H1 (cell line): ENCODE measurements at places on chromosomes 11 and 22. TPM values are rescaled to one million over a fixed set of nuclear protein-coding genes. Genes with fewer than 3 reads are reported as not detected.
A peak's percentile ranks its signal among the peaks of the same experiment; 100 is the strongest.

- H3K4me3 ChIP-seq, result no peak overlapping the region
- H3K27me3 ChIP-seq, result no peaks in the 10 kb centered on the region
- no peaks in the 10 kb centered on the region for H3K36me3 ChIP-seq
- DNase-seq, result no peak
Measured at GRCh38 chr11:19511413-19512183, 201.0 kb upstream of the NAV2 start.

DNA sequence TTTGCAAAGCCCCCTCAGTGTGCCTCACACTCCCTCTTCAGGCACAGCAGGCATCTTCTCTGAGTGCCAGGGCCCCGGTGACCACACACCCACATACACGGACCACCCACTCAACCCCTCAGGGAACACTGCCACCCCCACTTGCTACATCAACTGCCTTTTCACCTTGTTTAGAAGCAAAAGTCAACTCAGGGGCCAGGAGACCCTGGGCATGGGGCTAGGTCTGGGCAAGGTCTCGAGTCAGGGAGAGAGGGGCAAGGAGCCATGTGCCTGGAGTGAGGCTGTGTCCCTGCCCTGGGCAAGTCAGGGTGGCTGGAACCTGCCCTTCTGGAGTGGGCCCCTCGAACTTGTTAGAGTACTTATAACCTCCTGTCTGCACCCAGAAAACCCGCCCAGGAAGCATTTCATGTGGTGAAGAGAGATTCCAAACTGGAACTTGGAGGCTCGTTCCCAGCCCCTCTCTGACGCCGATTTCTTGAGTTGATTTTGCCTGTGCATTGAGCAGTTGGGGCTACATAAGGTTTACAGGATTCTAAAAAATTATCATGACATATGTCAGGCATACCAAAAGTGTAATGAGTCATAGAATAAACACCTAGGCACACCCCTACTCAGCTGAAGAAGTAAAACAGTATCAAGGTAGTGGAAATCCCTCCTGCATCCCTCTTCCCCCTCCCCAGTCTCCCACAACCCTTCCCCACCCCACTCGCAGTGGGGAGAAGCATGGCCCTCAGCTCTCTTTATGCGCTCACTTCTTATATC lies 74.3 kb downstream of the MYEOV start:
- H3K36me3 ChIP-seq, result no peaks in the 10 kb centered on the region
- H3K27me3 ChIP-seq, result no peaks in the 10 kb centered on the region
- H3K27ac ChIP-seq, result no peak overlapping the region
- no peak overlapping the region for H3K4me3 ChIP-seq

GRCh38 chr11:2713661-2714462 lies 14.1 kb upstream of the KCNQ1OT1 start:
- peaks cover 12% of the 10 kb centered on the region for H3K4me1 ChIP-seq
- peaks cover 11% of the 10 kb centered on the region for H3K27me3 ChIP-seq
- no peak for DNase-seq
- no peaks in the 10 kb centered on the region for H3K36me3 ChIP-seq

DNA sequence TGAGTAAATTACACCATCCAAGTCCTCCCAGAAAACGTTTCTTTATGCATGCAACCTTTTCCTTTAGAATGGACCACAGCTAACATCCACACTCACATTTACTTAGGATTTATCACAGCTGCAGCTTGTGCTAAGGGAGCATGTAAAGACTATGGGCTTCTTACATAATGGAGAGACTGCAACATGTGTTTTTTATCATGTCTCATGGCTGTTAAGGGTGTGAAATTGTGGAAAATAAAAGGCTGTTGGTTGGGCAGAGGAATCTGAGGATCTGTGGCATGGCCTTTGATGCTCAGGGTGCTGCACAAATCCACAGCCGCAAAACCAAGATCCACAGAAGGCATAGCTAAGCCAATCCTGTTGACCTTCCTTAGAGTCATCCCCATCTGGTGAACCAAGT lies 112.0 kb upstream of the MTNR1B start:
- no peaks in the 10 kb centered on the region for H3K36me3 ChIP-seq
- H3K27ac ChIP-seq, result no peak overlapping the region
- no peaks in the 10 kb centered on the region for H3K4me1 ChIP-seq
- DNase-seq, result no peak
- H3K27me3 ChIP-seq, result no peaks in the 10 kb centered on the region

DNA sequence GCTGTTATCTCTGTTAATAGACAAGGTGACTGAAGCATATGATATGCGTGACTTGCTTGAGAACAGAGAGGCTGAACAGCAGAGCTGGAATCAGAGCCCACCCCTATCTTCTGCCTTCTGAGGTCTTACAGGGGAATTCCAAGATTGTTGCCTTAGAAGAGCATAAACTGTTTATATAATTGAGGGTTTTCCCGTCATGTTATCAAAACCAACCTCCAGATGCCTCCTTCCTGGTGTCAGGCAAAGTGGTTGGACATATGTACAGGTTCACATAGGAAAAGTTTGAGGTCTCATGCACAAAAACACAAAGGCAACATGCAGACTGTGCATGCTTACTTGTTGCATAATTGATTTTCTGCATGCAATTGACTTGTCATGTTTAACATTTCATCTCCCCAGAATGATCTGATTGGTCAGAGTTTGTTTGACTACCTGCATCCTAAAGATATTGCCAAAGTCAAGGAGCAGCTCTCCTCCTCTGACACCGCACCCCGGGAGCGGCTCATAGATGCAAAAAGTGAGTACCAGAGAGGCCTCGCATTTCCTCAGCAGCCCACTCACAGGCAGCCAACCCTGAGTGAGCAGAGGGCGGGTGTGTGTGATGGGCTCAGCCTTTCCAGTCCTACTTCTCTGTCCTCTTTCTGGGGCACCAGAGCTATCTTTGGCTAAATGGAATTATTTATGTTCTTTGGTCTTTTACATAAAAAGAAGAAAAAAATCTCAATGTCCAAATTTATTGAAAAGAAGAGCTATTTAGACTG lies 88.9 kb downstream of the BMAL1 start:
- no peaks in the 10 kb centered on the region for H3K27me3 ChIP-seq
- DNase-seq, result no peak
- H3K4me1 ChIP-seq, result no peaks in the 10 kb centered on the region
- no peak overlapping the region for H3K27ac ChIP-seq
- no peak overlapping the region for H3K4me3 ChIP-seq

DNA sequence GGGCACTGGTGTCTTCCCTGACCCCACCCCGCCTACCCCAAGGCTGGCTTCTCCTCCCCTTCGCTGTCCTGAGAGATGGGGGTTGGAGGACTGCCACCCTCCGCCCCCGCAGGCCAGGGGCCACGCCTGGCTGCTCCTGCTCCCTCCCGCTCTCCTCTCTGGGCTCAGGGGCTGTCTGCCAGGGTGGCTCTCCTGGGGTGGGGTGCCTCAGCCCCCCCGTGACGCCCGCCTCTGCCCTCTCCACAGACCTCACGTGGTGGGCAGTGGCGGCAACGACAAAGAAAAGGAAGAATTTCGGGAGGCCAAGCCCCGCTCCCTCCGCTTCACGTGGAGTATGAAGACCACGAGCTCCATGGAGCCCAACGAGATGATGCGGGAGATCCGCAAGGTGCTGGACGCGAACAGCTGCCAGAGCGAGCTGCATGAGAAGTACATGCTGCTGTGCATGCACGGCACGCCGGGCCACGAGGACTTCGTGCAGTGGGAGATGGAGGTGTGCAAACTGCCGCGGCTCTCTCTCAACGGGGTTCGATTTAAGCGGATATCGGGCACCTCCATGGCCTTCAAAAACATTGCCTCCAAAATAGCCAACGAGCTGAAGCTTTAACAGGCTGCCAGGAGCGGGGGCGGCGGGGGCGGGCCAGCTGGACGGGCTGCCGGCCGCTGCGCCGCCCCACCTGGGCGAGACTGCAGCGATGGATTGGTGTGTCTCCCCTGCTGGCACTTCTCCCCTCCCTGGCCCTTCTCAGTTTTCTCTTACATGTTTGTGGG lies 8.1 kb downstream of the RCOR2 start:
- peaks cover 10% of the 10 kb centered on the region for H3K36me3 ChIP-seq
- H3K27me3 ChIP-seq, result no peaks in the 10 kb centered on the region
- H3K4me1 ChIP-seq, result peaks cover 51% of the 10 kb centered on the region
- H3K4me3 ChIP-seq, result no peak overlapping the region
- no peak overlapping the region; the same call in 1 of the 2 replicates for H3K27ac ChIP-seq

DNA sequence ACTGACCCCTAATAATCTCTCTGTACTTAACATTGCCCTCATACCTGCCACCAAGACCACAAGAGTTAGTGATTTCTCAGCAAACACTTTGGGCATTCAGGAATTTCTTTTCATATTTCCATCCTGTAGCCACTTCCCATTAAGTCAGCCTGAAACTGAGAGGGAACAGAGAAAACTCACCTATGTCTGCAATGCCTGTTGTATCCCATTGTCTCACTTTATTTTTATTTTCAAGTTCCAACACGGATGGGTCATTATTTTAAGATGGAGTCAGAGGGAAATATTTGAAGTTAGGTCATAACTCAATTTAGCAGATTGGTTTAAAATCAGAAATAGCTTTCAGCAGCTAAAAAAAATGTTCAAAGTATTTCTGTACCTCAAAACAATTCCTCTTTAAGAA lies 937.8 kb upstream of the CHORDC1 start:
- H3K4me3 ChIP-seq, result no peak overlapping the region
- H3K27me3 ChIP-seq, result no peaks in the 10 kb centered on the region
- H3K36me3 ChIP-seq, result no peaks in the 10 kb centered on the region
- no peak for DNase-seq
- H3K27ac ChIP-seq, result no peak overlapping the region

DNA sequence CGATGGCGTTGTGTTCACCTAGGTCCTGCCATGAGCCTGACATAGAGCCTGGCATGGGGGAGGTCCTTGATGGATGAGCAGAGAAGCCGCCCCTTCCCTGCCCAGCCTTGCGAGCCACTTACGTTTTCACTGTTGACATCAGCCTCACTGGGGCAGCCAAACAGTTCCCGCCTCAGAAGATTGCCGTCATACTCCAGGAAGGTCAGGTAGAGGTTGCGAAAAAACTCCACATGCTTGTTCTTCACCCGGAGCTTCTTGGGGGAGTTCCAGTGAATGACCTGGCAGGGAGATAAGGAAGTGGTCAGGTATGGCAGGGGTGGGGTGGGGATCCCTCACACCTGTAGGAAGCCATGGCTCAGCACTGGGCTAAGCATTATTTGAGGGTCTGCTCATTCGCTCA lies 279.3 kb upstream of the SYN3 start:
- H3K36me3 ChIP-seq, result no peaks in the 10 kb centered on the region; the same call in 1 of the 2 replicates
- no peaks in the 10 kb centered on the region for H3K4me1 ChIP-seq
- no peak for DNase-seq
- H3K27ac ChIP-seq, result no peak overlapping the region
- no peaks in the 10 kb centered on the region for H3K27me3 ChIP-seq
- no peak overlapping the region for H3K4me3 ChIP-seq

- H3K4me3 ChIP-seq, result no peak overlapping the region
- no peak for DNase-seq
- H3K36me3 ChIP-seq, result peaks cover 9% of the 10 kb centered on the region
- H3K27me3 ChIP-seq, result no peaks in the 10 kb centered on the region
- no peak overlapping the region for H3K27ac ChIP-seq
- H3K4me1 ChIP-seq, result peaks cover 10% of the 10 kb centered on the region
Measured at GRCh38 chr11:12906501-12906900, 102.6 kb upstream of the RASSF10 start.

DNA sequence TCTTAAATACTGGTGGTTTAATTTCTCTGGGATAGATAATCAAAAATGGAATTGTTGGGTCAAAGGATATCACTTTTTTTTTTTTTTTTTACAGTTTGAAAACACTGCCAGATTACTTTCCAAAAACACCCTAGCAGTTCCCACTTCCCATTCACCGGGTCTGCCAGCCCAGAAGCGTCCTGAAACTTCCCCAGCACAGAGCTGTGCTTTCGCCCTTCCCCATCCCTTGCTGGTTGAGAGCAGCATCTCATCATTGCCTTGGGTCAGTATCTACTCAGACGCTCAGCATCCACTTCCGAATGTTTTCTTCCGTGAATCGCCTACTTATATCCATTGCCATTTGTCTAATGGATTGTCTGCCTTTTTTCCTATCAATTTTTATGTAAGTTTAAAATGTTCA lies 5.5 kb downstream of the CERK start:
- DNase-seq, result no peak
- no peak overlapping the region for H3K27ac ChIP-seq
- H3K27me3 ChIP-seq, result no peaks in the 10 kb centered on the region

- H3K4me1 ChIP-seq, result peaks cover 18% of the 10 kb centered on the region
- H3K27ac ChIP-seq, result no peak overlapping the region
- peak; percentile 85 for DNase-seq
- peak overlapping the region; percentile 28 for H3K4me3 ChIP-seq
- H3K36me3 ChIP-seq, result no peaks in the 10 kb centered on the region
Measured at GRCh38 chr11:1574238-1574932, 2.3 kb upstream of the DUSP8 start.

DNA sequence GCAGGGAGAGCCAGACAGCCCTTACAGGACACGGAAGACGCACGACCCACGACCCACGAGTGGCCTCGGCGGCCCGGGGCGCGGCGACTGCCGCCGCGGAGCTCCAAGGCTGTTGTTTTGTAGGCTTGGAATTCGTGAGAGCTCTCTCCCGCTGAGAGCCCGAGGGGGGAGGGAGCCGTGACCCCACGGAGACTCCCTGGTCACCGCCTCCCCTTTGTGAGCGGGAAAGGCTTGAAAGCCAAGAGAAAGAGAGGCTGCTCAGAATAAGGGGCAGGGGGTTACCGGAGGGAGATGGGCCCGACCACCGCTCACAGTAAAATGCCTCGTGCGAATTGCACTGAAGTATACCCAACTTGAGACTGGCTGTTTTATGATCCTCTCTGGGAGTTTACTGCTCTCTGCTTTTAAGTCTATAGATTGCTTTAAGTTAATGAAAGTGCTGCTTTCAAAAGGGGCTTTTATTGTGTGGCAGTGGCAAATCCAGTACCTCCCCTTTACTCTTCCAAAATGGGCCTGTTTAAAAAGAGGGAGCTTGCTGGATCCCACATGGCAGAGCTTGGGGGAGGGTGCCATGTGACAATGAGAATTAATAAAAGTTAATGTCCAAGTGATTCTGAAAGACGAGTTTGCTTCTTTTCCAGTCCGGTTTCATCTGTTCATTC lies 2.9 kb downstream of the PKNOX2 start:
- H3K36me3 ChIP-seq, result no peaks in the 10 kb centered on the region
- H3K4me1 ChIP-seq, result peaks cover 28% of the 10 kb centered on the region
- peaks cover 39% of the 10 kb centered on the region for H3K27me3 ChIP-seq

DNA sequence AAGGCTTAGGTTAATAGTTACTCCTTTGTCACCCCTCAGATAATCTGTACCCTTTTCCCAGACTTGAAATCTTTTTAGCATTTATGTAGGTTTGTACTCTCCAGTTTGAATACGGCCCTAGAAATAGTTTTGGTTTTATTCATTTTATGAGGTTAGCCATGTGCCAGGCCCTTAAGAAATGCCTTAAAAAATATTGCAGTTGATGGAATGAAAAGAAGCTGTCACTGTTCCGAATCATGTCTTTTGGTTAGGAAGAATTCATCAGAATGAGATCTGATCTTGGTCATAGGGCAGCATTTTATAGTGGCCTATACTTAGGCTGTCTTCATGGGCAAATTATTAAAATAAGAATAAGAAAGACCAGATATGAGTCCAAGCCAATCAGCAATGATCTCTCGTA lies 14.8 kb upstream of the PRSS23 start:
- H3K36me3 ChIP-seq, result no peaks in the 10 kb centered on the region
- no peak overlapping the region for H3K4me3 ChIP-seq
- no peaks in the 10 kb centered on the region for H3K4me1 ChIP-seq

The MLC1 gene
- total RNA-seq, result not detected in 2 replicates

The SPINDOC gene
- total RNA-seq, result 99.7 and 104 TPM in 2 replicates

The KRTAP5-7 gene
- total RNA-seq, result not detected in 2 replicates

The TMEM225 gene
- not detected in 2 replicates for total RNA-seq

The TPBGL gene
- total RNA-seq, result 0.25 and 0.37 TPM in 2 replicates

The IL17REL gene
- total RNA-seq, result 0.08 and 0.20 TPM in 2 replicates

The CECR2 gene
- 123 and 131 TPM in 2 replicates for total RNA-seq

The IGLL5 gene
- total RNA-seq, result not detected in 2 replicates

The IGLL1 gene
- total RNA-seq, result not detected in 2 replicates
